ENCODE measurements at places on chromosomes 1 and 21.

DNA sequence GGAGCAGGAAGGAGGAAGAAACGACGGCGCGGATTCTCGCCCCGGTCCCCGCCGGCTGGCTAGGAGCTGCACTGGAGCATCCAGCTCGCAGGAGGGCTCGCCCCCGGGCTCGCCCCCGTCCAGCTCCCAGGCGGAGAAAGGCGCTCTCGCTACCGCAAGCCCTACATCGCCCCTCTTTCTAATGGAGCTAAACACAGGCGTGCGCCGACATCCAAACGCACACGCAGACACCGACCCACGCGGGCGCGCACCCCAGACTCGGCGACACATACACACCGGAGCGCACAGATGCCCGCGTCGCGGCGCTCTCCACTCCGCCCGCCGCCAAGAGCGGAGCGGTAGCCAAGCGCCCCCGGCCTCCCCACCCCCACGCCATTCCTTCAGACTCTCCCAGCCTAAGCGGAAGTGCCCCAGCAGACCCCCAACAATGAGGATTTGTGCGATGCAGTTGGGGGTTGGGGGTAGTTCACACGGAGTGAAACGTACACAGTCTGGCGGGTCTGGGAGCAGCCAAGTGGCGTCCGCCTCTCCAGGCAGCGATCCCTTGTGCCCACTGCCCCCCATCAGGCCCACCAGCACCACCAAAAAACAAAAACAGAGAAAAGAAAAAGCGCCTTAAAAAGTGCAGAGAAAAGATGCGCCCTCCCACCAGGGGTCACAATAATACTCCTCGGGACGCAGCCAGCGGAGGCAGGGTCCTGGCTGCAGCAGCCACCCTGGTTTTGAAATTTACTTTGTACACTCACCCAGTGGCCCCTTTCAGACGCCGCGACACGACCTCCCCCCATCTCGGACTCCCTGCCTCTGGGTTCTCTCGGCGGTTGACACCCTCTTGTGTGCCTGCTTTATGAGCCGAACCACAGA is 1.4 kb downstream of the DAB1 start:
- no peak for DNase-seq

DNA sequence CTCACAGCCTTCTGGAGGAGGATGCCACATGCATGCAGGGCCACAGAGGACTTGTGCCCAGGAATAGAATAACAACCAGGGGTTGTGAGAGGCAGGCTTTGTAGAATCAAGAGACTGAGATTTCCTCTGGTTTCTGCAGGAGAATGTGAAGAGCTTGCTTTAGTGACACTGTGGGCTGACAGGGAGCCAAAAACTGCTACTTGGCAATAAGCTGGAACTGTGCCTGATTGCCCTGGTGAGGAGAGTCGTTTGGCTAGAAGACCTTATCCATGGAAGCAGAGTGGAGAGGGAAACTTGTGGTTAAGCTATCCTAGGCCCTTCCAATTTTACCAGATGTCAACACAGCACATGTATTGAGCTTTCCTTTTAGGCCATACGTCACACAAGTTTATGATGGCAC is 902.1 kb downstream of the MRPL39 start:
- no peak for DNase-seq

DNA sequence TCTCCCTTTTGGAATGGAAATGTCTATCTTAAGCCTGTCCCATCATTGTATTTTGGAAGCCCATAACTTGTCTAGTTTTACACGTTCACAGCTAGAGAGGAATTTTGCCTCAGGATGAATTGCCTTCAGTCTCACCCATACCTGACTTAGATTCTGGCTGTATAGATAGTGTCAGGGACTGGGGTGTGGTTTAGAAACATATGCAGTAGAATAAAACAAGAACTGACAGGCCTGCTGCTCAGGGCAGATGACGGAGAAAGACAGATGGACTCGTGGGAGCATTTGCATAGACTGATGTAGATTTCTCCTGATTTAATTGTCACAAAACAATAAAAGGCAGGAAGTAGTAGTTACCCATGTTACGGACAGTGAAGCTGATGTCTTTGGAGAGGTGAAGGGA is 166.7 kb downstream of the UCK2 start:
- no peak for DNase-seq

GRCh38 chr1:10738061-10739058 is 58.1 kb downstream of the CASZ1 start:
- DNase-seq = no peak

GRCh38 chr1:4965346-4966075 is 311.1 kb downstream of the AJAP1 start:
- DNase-seq = no peak

- no peak for DNase-seq
Measured at GRCh38 chr21:29075706-29076466, 2.4 kb upstream of the CCT8 start.

GRCh38 chr1:3032371-3033039 is 11.2 kb downstream of the ACTRT2 start:
- no peak for DNase-seq

DNA sequence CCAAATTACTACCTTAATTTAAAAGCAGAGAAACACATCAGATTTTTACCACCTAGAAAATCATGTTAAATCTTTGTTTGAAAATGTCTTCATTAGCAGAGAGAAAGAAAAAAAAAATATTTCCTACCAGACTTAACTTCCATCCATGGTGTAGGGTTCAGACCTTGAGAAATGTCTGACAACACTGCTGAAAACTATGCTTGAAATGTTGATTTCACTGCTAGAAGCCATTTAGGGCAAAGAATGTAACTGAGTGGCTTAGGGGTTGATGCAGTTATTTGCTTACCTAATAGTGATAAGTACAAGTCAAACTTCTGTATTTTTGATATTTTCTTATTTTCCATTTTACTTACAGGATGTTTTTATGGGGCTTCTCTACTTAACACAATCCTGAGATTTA is 495.6 kb upstream of the NEGR1 start:
- no peak for DNase-seq

DNA sequence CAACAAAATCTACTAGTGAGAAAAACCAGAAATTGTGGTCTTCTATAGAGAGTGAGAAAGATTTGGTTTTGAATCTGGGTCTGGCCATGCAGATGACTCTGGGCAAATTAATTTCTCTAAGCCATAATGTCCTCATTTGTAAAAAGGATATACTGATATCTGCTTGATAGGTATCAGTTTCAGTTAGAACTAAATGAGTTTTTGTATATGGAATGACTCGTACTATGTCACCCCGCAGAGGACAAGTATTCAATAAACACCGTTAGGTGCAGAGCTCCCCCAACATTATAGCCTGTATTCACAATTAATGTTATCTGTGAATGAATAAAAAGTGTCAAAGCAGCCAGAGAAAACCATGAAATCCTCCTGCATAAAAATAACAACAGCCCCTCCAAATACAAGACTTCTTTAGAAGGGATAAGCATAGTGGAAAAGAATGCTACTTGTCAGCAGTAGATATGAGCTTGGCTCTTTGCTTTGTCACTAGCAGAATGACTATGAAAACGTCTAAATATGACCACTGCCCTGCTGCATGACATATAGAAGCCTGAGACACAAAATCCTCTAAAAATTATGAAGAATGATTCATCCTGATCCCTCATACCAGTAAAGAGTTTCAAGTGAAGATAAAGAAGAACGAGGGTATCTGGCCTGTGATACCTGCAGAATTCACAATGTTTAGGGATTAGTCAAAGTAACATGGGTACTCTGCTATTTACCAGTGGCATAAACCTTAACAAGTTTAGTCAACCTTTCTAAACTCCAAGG is 17.8 kb downstream of the SCAF4 start:
- no peak for DNase-seq

DNA sequence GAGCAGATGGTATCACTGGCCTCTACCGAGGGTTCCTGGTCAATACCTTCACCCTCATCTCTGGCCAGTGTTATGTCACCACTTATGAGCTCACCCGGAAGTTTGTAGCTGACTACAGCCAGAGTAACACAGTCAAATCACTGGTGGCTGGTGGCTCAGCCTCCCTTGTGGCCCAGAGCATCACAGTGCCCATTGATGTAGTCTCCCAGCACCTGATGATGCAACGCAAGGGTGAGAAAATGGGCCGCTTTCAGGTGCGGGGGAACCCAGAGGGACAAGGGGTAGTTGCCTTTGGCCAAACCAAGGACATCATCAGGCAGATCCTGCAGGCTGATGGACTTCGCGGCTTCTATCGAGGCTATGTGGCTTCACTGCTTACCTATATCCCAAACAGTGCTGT is 6.1 kb downstream of the SLC25A44 start:
- no peak for DNase-seq

DNA sequence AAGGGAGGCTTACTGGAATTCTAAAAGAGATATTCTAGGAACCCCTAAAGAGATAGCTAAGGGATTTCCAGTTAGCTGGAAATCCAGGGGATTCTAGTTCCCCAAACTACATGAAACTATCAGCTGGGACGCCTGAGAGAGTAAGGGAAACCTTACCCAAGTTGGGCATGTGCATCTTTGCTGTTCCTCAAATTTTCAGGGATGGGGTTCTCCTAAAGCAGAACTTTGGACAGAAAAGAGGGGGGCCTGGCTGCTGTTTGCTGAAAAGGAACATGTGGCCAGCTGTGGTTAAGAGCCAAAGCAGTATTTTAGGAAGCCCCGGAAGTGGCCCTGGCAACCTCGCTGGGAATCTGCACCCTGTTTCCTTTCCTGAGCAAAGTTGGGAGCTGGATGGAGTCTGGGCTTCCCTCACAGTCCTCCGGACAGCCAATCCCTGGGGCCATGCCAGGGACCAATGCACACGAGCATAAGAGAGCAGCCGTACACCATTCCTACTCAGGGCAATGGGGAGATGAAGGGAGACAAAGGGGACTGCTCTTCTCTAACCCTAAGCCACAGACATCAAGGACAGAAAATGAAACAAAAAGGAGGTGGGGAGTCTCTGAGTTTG is 154.3 kb downstream of the PLXNA2 start:
- DNase-seq = no peak

- peak; percentile 47 for DNase-seq
Measured at GRCh38 chr1:80218112-80218511, 1211.6 kb upstream of the ADGRL4 start.

- DNase-seq = no peak
Measured at GRCh38 chr1:918353-918752, 5.4 kb upstream of the SAMD11 start.

- DNase-seq = no peak
Measured at GRCh38 chr1:19478322-19478721, 7.0 kb downstream of the CAPZB start.

DNA sequence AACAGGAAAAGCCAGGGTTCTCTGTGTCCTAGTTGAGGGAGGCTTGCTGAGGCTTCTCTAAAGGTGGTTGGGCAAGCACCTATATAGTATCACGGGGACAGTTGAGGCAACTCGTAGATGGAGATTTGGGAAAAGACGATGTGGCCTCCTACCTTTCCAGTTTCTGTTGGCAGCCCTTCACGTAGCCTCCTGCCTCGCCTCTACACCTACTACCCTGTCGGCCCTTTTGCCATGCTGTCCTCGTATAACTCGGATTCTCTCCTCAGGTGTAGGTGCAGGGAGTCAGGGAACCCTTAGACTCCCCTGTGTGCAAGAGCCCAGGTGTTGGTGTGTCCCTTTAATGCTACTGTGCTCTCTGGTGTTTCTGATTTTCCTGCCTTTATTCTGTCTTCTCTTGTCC is 10.3 kb downstream of the ZNF692 start:
- DNase-seq = no peak

GRCh38 chr1:119954476-119955422 is 58.4 kb upstream of the ADAM30 start:
- DNase-seq = no peak

GRCh38 chr1:2868571-2869195 is 67.2 kb upstream of the TTC34 start:
- no peak for DNase-seq

- peak; percentile 52 for DNase-seq
Measured at GRCh38 chr1:106290805-106291501, 765.5 kb upstream of the PRMT6 start.

GRCh38 chr1:204296431-204296988 is 63.2 kb downstream of the PLEKHA6 start:
- DNase-seq = no peak

- no peak for DNase-seq
Measured at GRCh38 chr1:185427264-185427663, 110.2 kb upstream of the IVNS1ABP start.

- DNase-seq = no peak
Measured at GRCh38 chr1:227560393-227561173, 2.8 kb upstream of the ZNF678 start.

- DNase-seq = peak; percentile 50
Measured at GRCh38 chr1:75643460-75643859, 32.5 kb upstream of the SLC44A5 start.

DNA sequence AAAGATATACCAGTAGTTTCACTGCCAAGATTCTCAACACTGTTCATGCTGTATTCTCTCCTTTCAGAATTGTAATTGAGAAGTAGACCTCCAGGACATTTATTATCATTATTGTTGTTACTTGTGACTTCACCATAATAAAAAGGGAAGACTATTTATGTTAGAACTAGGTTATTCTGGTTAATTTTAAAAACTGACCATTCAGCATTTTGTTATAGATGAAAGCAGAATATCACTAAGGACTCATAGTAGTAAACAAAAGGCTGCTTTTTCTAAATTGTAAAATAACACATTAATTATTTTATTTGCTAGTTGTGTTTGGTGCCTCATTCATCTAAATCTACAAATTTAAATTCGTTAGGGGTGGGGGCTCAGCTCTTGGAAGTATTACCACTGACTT is 210.4 kb downstream of the PATJ start:
- no peak for DNase-seq

All from SK-N-DZ (cell line).